Right hindlimb (tissue), 1 donor: ENCODE measurements at places on chromosomes 5 and 9.

- no peak for DNase-seq
These were observed 12.1 kb upstream of the TNFAIP8 start for GRCh38 chr5:119343766-119344165.

DNA sequence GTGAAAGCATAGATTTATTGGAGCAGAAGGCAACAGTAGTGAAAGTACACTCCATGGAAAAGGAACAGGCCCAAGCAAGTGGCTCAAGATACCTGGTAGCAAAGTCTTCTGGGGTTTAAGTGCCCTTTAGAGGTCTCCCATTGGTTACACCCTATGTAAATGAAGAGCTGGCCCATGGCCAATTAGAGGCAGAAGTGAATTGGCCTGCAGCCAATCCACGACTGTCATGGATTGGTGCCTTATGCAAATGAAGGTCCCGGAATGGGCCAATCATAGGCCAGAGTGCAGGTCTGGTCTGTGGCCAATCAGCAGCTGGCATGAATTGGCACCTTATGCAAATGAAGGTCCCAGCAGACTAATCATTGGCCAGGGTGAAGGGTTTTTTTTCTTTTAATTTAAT is 64.2 kb upstream of the PCSK5 start:
- no peak for DNase-seq

DNA sequence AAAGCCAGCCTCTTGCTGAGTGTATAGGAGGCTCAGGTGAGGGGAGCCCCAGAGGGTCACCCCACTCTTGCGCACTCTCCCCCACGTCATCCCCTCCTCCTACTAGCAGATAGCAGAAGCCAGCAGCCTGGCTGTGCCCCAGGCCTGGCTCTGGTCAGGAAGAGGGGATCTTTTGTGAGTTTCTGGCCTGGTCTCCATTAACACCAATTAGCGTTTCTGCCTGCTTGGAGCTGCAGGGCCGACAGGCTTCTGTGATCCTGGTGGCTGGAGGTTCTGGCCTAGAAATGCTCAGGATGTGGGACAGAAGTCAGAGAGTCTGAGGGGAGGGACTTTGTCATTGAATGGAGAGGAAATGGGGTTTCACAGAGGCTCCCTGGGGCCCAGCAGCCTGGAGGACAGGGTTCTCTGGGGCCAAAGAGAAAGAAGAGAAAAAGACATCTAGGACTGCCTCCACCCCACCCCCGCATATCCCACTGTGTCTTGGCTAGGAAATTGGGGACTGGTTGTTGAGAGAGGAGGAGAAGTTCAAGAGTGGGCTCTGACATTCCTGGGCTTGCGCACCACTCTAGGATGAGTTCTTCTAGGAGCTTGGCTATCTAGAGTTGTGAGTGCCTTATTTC is 47.5 kb upstream of the ARAP3 start:
- DNase-seq = no peak

DNA sequence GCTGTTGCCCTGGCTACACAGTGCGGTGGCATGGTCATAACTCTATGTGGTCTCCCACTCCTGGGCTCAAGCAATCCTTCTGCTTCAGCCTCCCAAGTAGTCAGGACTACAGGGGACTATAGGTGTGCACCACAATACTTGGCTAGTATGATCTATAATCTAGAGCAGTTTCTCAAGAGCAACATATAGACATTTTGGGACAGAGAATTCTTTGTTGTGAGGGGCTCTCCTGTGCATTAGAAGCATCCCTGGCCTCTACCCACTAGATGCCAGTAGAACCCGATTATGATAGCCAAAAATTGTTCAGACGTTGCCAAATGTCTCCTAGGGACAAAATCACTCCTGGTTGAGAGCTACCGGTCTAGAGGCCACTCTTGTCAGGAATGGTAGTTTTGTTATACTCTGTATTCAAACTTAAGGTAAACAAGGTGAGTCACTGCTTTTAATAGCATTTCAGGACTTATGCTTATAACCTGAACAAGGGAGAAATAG is 7.2 kb downstream of the ANKHD1 start:
- DNase-seq = no peak

GRCh38 chr9:38337706-38338264 is 54.7 kb upstream of the ALDH1B1 start:
- no peak for DNase-seq

DNA sequence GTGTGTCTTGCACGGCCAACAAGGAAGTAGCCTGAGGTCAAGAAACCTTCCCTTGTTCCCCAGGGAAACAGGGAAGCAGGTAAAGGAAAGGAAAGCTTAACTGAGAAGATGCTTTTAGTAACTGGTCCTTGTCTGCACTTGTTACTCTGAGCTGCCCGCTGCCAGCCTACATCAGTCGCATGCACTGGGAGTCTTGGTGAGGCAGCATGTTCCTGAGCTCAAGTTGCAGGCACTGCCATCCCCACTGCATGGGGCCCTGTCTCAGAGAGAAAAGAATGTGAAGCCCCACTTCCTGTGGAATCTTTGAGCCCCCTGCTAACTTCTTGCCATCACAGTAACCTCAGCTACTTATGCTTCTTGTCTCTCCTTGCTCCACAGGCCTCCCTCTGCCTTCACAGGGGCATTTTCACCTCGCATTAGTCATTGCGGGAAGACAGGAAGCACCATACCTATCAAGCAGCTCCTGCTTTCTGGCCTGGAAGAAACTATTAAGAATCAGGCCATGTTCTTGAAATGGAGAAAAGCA is 344.1 kb upstream of the ADAMTSL1 start:
- DNase-seq = no peak

DNA sequence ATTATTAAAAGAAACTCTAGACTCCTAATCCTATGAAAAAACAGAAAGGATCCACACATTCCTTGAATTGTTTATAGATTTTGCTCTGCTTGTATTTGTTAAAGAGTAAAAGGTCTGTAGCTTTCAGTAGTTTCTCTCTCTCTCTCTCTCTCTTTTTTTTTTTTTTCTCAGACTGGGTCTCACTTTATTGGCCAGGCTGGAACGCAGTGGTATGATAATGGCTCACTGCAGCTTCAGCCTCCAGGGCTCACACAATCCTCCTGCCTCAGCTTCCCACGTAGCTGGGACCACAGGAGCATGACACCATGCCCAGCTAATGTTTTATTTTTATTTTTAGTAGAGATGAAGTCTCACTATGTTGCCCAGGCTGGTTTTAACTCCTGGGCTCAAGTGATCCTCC is 9.3 kb downstream of the UGT3A2 start:
- no peak for DNase-seq

- DNase-seq = peak; percentile 55
These were observed at the start of gene HAND1 for GRCh38 chr5:154478224-154478565. HAND1 (minus strand) TSS chr5:154478227; CDS start chr5:154478008, 219 bp downstream.

GRCh38 chr9:103530934-103531333 is 535.8 kb downstream of the CYLC2 start:
- no peak for DNase-seq

DNA sequence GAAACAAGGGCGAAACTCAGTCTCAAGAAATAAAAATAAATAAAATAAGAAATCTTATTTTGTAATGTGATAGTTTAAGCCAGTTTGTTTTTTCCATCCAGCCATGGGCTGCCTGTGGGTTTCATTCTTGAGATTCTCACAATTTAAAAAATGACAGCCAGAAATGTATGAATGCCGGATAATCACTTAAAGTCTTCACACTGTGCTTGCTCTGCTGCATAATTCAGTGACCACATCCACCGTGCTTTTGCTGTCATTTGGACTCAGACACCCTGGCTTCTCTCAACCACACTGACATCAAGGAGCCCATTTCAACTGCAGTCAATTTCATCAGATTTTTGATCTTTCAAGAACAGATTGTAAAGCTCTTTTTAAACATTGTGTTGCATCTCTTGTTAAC is 61.0 kb upstream of the DAPK1 start:
- no peak for DNase-seq

- no peak for DNase-seq
These were observed 26.0 kb downstream of the GPBP1 start for GRCh38 chr5:57199866-57200265.

GRCh38 chr5:10740384-10740783 is 20.6 kb downstream of the DAP start:
- no peak for DNase-seq

- no peak for DNase-seq
These were observed 617.3 kb upstream of the ST8SIA4 start for GRCh38 chr5:101520417-101520816.

DNA sequence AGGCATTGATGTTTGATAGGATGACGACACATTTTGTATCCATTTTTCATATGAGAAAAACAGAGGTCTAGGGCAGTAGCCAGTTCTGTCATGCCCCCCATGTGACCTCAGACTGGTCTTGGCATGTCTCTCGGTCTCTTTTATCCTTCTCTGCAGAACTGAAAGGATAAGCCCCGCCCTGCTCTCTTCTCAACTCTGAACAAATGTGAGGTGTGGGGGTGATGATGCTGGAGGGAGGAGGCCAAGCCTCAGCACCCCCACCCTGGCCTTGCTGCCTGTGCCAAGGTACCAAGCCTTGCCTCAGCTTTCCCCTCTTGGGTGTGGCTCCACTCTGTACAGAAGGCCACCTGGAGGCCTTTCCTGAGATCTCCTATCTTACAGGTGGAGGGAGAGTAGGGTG is 19.5 kb upstream of the CRB2 start:
- no peak for DNase-seq

DNA sequence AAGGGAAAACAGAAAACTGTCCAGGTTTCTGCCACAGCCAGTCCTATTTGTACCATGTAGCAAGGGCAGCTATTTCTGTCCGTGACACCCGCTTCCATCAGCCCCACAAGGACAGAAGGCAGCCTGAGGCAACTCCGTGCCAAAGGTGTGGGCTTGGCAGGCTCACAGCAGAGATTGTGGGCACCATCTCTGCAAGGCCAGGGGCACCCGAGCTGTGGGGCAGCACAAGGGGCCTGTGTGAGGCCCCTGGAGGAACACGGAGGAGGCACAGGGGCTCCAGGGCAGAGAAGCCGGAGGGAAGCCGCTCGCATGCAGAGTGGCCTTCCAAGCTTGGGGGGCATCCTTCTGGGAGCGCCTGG is 43.5 kb downstream of the COL23A1 start:
- DNase-seq = no peak

DNA sequence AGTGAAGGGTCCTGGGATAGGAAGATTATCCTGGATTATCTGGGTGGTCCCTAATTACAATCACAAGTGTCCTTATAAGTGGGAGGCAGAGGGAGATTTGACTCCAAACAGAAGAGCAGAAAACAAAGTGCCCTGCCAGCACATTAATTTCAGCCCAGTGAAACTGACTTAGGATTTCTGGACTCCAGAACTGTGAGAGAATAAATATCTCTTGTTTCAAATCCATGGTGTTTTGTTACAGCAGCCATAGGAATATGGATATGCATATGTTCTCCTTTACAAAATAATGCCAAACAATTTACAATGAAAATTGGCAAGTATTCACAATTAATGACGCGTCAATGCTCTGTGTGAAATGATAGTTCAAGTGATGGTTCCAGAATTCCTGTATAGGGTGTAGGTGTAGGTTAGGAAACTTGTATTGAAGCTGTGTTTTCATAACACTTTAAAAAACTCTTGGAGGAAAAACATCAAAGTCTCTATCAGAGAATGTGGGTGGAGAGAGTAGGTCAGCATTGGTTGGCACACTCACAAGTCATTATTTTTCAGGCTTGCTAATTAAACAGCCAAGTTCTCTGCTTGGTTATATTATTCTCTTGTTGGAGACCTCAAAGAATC is 19.9 kb upstream of the PLPP1 start:
- no peak for DNase-seq

DNA sequence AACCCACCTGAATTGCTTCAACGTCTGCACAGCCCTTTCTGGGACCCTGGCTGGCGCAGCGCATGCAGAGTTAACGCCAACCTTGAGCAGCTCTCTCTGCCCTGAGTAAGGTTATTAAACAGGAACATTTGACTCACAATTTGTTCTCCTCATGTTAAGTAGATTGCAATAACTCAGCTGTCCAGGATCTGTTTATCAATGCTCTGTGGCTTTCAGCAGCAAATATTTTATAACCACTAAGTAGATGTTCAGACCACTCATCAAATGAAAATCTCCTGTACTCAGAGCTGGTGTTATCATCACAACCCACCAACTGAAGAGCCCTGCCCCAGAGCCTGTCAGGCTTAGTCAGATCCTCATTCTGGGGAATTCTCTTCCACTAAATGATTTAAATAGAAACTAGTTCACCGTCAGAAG is 403.0 kb downstream of the ZNF608 start:
- DNase-seq = peak; percentile 56

- DNase-seq = peak; percentile 88
These were observed 598.7 kb upstream of the SGCD start for GRCh38 chr5:155728146-155728856.

GRCh38 chr9:96009690-96010472 is 134.4 kb downstream of the ERCC6L2 start:
- DNase-seq = no peak

GRCh38 chr5:113067635-113068344 is 91.2 kb downstream of the DCP2 start:
- peak; percentile 49 for DNase-seq

- DNase-seq = no peak
These were observed 84.7 kb upstream of the MAST4 start for GRCh38 chr5:66511491-66511890.

DNA sequence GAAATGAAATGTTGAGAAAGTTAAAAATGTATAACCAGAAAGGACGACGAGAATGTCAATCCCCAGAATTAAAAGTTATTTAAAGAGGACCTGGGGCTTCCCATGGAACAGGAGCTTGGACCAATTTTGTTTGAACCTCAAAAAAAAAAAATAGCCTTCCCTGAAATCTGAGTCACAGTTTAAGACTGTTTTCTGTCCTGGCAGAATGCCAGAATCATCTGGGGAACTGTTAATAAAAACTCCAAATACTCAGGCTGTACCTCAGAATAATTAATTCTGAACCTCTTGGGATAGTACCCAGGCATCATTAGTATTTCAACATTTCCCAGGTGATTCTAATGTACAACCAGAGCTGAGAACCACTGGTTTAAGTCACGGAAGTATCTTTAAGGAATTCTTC is 102.2 kb upstream of the SLCO6A1 start:
- no peak for DNase-seq

GRCh38 chr9:125909459-125909858 is 162.3 kb downstream of the PBX3 start:
- no peak for DNase-seq

DNA sequence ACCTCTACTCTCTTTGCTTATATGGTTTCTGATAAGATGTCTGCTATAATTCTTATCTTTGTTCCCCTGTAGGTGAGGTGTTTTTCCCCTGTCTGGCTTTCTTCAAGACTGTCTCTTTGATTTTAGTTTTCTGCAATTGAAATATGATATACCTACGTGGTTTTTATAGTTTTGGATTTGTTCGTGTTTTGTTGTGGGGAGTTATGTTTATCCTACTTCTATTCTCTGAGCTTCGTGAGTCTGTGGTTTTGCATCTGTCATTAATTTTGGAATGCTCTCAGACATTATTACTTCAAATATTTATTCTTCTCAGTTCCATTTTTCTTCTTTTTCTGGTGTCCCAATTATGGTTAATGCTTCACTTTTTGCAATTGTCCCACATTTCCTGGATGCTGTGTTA is 521.3 kb downstream of the KCTD16 start:
- DNase-seq = no peak

DNA sequence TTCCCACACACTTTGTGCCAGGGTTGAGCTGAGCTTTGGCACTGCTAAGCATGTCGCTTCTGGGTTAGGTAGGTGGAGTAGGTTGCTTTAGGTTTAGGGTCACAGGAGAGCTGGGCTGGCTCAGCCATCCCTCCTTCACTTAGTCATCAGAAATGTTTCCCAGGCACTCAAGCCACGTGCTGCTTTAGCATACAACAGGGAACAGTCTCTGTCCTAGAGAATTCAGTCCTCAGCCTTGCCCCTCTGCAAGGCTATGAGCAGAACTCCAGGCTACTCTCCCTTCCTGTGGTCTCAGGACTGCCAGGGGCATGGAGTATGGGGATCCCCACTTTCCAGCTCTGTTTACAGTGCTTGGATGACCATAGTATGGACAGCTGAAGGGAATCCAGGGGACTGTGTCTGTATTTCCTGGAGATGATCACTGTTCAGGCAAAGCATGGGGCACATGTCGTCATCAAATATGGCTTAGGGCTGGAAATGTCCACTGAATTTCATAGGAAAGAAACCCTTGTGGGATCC is 7.5 kb upstream of the ANKRD33B start:
- DNase-seq = no peak
